Hepatocyte (in vitro differentiated cells): ENCODE measurements at places on chromosomes 3 and 15. TPM values are rescaled to one million over a fixed set of nuclear protein-coding genes. Genes with fewer than 3 reads are reported as not detected.

GRCh38 chr3:49634736-49635135 is 39.4 kb upstream of the APEH start:
- no peak for DNase-seq

DNA sequence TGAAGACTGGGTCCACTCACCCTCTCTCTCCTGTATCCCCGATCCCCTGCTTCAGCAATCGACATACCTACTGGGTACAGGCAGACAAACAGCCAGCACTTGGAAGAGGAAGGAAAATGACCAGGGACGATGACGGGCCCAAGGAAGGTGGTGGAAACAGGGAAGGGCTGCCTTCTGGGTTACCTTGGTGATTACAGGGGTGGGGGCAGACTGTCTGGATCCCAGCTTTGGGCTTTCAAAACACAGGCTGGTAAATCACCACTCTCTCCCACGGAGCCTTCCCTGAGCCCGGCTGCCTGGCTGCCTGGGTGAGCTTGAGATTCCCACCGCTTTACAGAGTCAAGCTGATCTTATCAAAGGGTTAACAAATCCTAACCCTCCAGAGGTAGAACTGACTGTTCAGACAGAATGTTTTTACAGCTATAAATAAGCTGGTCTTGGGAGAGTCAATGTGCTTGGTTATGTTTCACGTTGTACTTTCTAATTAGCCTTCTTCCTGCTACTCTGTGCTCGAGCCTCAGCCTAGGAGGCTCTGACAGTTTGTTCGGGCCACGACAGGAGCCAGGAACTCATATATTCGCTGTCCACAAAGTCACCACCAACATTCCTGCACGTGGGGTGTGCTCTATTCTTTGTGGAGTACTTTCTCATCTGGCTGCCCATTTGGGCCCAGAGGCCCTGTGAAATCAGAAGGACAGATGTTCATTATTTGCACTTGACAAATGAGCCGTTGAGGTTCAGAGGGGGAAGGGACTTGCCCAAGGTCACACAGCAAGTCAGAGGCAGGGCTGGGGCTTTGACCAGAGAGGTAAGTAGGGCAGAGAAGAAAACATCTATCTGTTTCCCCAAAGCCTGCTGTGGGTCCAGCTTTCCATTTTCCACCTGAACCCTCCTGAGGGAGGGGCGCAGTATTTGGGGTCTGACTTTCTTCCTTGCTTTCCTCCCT is 63.5 kb downstream of the FEM1B start:
- DNase-seq, result no peak

GRCh38 chr15:80895091-80895490 is 94.5 kb downstream of the MESD start:
- no peak for DNase-seq

DNA sequence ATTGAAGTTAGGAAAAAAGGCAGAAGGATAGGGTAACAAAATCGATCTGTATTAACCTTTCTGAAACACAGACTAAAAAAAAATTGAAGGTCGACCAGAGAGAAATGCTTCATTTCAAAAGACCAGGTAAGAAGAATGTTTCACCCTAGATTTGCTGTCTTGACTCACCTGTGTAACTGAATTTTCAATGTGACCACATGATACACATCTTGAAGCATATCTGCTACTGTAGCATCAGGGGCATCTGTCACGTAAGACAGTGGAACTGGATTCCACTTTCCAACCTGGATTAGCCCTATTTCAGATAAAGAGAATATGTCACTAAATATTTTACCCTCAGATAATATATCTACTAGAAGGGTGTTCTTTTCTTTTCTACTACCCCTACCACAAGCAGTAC is 9.3 kb downstream of the SATB1 start:
- no peak for DNase-seq

DNA sequence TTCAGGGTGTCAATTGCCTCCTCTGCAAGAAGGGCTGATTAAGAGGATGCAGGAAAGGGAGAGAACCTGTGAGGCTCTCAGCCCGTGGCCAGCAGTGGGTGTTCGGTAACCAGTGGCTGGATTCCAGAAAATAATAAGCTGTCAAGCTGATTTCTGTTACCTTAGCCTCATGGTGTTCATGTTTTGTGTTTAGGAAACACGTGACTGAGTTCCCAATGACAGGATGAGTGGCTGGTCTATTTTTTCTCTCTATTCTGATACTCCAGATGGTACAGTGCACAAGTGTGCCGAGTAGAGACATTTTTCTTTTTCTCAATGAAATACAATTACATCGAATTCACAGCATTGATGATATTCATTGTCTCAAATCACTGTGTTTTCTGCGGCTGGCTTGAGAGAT is 43.6 kb downstream of the EDEM1 start:
- no peak for DNase-seq

DNA sequence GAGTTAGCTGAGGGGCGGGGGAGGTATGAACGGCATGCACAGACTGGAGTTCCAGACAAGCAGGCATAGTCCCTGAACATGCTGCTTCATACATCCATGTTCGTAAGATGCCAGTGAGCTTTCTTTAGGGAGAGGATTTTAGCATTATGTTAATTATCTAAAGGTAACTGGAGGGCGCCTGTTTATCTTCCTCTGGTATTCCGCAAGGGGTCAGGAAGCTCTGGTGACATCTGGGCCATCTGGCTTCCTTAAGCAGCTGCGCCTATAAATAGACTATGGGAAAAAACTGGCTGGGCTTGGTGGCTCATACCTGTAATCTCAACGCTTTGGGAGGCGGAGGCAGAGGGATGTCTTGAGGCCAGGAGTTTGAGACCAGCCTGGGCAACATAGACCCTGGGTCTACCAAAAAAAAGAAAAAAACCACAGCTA is 1.5 kb upstream of the FBXO22 start:
- peak; percentile 48 for DNase-seq

DNA sequence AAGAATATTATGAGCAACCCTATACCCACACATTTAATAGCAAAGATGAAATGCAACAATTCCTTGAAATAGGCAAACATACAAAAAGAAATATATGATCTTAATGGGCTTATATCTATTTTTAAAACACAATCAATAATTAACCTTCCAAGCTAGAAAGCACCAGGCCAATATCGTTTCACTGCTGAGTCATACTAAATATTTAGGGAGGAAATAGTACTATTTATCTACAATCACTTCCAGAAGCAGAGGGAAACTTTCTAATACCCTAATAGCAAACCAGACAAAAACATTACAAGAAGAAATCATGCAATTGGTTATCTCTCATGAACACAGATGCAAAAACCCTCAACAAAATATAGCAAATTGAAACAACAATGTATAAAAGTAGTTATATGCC is 207.8 kb downstream of the MTHFS start:
- DNase-seq, result no peak

DNA sequence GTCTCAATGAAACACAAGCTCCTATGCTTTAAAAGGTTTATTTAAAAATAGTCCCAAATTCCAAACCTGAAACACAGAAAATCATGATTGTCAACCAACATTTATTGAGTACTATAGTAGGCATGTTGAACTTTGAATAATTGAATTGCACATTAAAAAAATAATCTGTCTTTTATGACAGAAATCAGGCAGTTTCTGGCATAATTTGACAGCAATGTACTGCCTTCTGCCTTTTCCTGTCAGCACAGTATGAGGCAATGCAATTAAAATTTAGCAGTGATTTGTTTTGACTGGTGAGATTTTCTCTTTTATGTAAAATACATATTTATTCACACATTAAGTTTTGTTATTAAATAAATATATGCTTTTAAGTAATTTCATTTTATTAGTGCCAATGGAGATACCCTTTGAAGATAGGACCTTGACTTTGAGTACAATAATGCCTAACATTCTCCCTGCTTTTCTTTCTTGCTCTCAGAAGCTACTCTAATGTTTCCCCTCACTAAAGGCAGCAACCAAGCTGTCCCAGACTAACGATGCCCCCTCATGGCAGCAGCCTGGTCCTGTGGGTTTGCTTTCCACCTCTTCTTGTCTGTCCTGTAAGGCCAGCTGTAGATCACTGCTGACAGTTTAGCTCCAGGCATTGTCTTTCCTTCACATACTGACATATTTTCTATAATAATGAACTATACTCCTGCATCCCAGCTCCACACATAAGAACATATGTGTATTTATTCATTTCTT is 346.7 kb downstream of the IL20RB start:
- DNase-seq, result no peak

DNA sequence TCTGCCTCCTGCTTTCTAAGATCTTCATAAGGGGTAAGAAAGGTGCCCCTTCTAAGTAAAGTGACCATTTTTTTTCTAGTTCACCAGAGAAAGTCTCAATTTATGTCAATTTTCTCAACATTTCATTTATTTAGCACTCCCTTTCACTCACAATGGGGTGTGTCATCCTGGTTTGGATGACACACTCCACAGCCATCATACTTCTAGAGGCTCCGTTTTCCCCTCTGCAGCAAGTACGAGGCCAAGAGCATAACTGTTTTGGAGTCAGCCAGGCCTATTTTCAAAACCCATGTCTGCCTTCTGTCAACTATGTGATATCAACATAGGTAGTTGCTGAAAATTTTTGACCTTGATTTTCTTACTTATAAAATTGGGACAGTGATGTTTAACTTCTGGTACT is 703.2 kb downstream of the NLGN1 start:
- DNase-seq, result no peak

DNA sequence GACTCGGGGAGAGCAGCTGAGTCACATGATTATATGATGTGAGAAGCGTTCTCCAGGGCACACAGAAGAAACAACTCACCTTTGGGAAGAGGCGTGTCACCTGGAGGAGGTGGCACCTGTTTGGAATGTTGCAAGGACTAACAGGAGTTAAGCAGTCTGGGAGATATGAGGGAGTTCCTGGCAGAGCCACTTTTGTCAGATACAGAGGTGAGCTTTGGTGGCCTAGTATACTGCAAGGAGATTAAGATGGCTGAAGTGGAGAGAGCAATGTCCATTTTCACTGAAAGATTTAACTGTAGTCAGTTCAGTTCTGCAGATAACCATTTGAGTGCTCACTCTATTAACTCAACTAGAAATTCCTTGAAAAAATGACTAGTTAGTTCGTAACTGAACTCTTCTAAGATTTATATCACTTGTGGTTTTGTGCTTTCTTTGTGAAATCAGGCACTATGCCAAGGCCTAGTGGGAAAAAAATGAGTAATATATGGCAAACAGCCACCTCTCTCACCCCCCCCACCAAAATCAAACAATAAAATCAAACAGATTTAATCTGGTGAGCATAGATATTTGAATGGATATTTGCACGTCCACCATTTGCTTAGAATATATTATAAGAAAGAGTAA is 61.3 kb downstream of the CRYBG3 start:
- peak; percentile 57 for DNase-seq

DNA sequence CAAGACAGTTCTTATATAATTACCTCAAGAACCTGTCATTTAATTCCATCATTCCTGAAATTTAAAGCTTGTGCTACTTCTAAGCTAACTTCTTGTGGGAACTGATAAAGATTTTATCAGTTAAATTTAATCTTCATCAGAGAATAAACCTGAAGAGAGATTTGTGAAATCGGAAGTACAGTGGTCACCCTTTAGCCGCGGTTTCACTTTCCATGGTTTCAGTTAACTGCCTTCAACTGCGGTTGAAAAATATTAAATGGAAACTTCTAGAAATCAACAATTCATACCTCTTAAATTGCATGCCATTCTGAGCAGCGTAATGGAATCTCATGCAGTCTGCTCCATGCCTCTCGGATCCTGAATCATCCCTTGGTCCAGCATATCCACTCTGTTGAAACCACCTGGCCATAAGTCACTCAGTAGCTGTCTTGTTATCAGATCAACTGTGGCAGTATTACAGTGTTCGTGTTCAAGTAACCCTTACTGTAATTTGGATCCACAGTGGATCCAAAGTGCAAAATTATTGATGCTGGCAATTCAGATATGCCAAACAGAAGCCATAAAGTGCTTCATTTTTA is 626.1 kb downstream of the CADM2 start:
- no peak for DNase-seq

- DNase-seq, result no peak
These were observed 61.0 kb downstream of the TPRA1 start for GRCh38 chr3:127529346-127530188.

GRCh38 chr3:108477511-108478147 is 32.8 kb downstream of the MYH15 start:
- DNase-seq, result peak; percentile 74

- no peak for DNase-seq
These were observed 156.0 kb upstream of the MRPL3 start for GRCh38 chr3:131658771-131659170.

Gene HGD
- polyA plus RNA-seq, result 47.7 and 63.6 TPM in 2 replicates

Gene HESX1
- 0.51 and 0.85 TPM in 2 replicates for polyA plus RNA-seq

Gene CFAP100
- not detected in 2 replicates for polyA plus RNA-seq
